Stimulated activated CD4-positive, alpha-beta T cell treated with anti-CD3 and anti-CD28 coated beads, Interleukin-2, amount 100 ng/mL, for 4 hours (primary cell): ENCODE measurements at places on chromosomes 2 and 18.

- DNase-seq = no peak
Measured at GRCh38 chr2:101740555-101740964, 43.1 kb downstream of the MAP4K4 start.

- no peak for DNase-seq
Measured at GRCh38 chr2:6372317-6372901, 493.3 kb downstream of the CMPK2 start.

DNA sequence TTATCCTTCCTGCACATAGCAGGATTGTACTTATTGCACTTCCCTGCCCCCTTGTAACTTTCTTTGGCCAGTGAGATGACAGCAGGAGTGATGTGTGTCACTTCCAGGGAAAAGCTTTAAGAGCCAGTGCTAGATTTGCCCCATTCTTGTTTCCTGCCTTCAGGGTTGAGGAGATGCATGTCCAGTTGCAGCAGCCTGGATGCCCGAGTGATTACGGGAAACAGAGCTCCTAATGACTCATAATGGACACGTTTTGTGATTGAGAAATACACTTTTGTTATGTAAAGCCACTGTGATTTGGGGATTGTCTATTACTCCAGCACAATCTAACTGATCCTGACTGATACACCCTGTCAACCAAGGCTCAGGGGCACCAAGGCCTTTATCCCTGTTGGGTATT lies 5.0 kb upstream of the TET3 start:
- no peak for DNase-seq

- DNase-seq = no peak
Measured at GRCh38 chr18:71327441-71327840, 1038.6 kb downstream of the SOCS6 start.

- DNase-seq = no peak
Measured at GRCh38 chr2:85628658-85629057, 12.7 kb downstream of the USP39 start.

GRCh38 chr18:61602836-61603235 lies 269.6 kb downstream of the CDH20 start:
- no peak for DNase-seq

DNA sequence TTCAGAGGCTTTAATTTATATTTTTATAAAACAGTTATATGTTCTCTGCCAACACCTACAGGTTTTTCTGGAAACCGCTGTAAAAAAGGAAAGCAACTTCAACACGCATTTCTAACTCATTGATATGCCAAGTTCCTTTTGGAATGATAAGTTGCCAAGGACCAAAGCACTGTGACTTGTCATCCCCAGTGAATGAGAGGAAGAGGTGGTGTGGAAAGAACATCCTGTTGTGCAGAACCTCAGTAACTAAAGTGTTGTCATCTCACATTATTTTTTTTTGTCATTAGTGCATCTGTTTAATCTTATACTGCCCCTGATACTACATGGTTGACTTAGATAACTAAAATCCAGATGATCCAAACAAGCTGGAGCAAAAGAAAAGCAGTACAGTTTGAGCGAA lies 96.0 kb upstream of the NEUROD1 start:
- DNase-seq = no peak

GRCh38 chr2:102112692-102113665 lies 29.6 kb upstream of the IL1R1 start:
- DNase-seq = no peak

DNA sequence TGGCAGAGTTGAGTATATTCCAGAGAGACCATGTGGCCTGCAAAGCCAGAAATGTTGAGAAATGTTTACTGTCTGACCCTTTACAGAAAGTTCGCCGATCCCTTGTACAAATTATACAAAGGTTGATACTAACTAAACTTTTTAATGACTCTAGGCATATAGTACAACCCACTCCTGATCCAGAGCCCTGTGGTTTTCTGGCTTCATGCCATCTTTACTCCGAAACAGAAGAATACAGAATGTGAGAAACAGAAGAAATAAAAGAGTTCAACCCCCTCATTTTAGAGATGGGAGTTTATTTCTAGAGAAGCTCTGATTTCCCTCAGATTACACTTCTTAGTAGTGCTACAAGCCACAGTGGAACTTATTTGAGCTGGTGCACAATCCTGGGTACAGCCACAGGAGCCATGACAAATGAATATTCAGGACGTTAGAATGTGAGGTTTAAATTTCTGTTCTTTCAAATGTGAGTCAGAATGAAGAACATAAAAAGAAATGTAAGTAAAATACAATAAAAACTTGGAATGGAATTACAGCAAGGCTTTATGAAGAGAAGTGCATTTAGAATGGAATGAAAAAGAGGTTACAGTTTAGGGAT lies 38.0 kb upstream of the SMCHD1 start:
- no peak for DNase-seq

DNA sequence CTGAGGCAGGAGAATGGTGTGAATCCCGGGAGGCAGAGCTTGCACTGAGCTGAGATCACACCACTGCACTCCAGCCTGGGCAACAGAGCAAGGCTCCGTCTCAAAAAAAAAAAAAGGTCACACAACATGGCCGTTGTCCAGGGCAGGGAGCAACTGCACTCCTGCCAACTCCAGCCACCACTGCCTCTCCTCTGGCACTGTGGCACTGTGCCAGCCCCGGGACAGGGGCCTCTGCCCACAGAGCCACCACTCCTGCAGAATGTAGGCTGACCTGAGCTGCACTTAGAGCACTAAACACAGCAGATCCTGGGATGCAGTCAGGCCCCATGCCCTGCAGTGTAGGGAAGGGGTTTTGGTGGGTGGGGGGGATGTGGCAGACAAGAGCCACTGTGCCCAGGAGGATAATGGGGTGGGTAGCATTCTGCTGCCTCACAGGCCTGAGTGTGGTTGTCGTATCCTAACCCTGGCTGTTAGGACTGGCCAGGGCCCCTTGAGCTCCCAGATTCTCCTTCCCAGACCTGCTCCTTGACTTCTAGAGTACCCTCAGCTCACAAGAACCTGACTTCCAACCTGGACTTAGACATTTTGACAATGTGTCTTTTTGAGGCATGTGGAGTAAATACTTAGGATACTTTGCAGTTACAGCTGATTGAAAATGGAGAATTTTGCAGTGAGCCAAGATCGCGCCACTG lies 69.4 kb upstream of the SH3RF3 start:
- no peak for DNase-seq

- no peak for DNase-seq
Measured at GRCh38 chr2:20267529-20267928, 42.6 kb upstream of the SDC1 start.

- DNase-seq = no peak
Measured at GRCh38 chr2:63058921-63059792, 8.5 kb downstream of the OTX1 start.

DNA sequence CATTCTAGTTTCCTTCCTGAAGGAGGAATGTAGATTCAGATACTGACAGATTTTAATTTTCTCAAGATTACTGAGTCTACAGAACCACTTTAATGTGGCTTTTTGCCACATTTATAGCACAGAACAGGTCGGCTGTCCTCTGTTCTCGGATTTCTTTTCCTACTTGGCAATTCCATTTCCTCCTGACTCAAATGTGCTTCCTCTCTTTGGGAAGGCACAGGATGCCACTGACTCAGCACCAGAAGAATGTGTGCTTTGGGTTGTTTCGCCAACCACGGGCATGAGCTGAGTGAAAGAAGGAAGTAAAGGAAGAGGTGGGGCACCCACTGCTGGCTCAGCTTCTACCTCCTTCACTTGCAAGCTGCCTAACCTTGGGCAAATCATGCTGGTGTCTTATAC lies 970.6 kb upstream of the ACVR2A start:
- no peak for DNase-seq

- DNase-seq = no peak
Measured at GRCh38 chr2:85990084-85990483, 101.3 kb upstream of the ST3GAL5 start.

DNA sequence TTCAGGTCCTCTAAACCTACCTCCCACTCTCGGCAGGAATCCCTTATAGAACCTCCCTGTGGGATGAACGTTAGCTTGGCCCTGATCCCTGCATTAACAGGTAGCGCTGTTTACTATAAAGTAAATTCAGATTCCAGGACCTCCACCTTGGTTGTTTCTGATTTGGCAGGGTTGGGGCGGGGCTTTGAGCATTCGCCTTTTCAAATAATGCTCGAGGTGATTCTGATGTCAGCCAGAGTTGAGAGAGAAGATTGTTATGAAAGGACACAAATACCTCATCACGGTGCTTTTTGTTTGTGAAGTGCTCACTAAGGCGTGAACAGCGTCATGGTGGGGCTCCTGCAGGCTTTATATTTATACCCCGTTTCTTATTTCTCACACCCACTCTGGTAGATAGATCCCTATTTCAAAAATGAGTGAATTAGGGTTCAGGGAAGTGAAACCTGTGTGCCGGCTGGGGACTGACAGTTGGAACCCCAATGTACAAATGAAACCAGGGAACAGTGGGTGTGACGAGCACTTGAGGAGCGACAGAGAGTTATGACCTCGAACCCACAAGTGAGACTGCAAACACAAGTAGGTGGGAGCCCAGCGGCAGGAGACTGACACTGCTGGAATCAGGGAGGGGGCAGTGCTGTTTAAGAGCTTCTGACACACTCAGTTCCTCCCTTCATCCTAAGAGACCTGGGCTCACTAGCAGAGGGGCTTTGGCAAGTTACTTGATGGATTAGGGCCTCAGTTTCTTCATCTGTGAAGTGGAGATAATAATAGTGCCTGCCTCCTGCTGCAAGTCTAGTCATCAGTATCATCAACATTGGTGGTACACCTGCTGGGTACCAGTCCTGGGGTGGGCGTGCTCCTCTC lies 14.2 kb upstream of the CXCR4 start:
- no peak for DNase-seq

DNA sequence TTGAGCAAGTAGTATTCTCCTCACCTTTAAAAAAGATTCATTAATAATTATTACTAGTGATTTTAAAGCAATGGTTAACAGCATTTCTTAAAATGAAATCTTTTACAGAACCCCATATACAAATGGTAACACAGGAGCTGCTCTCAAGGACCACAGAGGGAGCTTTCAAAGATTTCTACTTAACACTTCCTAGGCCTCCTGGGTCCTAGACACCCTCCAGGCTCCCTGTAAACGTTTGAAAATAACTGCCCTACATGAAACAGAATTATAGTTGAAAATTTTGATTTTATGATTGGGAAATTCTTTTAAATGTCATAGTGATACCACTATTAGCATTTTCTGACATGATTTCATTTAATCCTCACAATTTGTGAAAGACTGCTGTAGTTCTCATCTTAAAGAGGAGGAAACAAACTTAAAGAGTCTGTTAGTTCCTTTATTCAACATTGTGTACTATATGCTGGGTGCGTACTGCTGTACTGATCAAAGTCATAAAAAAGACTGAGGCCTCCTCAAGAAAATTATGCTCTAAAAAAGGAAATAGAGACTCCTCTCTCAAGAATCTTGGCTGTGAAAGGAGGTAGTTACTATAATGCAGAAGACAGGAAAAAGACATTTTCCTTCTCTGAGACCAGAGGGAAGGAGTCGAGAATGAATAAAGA lies 10.6 kb downstream of the CUL3 start:
- DNase-seq = no peak

DNA sequence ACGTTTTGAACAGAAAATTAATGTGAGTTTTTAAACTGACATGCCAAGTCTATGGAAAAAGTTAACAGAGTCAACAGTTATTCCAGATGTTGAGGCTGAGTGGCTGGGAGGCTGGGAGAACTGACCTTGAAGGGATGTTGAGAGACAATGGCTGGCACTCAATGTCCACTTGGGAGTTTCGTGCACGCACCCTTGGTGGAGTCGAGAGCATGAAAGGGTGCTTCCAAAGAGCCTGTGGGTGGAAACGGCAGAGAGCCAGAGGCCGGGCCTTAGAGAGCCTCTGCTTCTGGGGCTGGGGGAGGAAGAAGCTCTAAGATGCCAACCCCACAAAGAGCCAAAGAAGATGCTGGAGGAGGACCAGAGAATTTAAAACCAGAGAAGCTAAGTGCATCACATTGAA lies 63.4 kb upstream of the L3MBTL4 start:
- DNase-seq = no peak

- DNase-seq = no peak
Measured at GRCh38 chr2:215514516-215514915, 78.6 kb upstream of the FN1 start.
